ENCODE measurements at places on chromosomes 3 and 15.

DNA sequence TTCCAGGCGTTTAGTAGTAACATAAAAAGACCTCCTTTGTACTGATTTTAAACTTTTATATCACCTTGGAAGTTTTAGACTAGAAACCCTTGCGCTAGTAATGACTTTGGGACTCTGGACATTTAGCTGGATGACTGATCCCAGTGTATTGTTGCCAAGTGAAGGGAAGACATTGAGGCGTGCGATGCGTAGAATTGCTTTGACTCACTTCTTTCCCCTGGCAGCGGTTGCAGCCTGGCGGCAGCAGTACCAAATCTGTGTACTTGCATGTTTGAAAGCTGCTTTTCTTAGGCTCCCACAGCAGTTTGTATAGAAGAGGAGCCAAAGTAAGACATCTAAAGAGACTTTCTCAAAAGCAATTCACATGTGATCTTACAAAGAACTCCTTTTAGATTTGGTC is 151.6 kb downstream of the BBX start:
- peak; percentile 11 for DNase-seq

DNA sequence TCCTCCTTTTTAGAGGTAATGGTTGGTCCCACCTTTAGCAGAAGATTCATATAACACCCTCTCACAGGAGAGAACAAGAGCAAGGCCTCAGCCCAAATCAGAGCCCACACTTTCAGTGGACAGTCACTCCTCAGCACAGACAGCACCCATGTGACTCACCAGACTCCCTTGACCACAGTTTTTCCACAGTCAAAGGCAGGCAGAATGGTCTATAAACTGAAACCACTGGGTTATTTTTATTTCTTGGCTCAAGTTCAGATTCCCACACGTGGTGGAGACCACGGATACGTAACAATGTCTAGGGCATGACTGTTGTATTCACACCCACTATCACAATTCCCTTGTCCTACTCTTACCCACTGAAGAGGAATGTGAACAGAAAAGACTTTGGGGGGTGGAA is 237.8 kb upstream of the UBE2E1 start:
- DNase-seq = no peak

DNA sequence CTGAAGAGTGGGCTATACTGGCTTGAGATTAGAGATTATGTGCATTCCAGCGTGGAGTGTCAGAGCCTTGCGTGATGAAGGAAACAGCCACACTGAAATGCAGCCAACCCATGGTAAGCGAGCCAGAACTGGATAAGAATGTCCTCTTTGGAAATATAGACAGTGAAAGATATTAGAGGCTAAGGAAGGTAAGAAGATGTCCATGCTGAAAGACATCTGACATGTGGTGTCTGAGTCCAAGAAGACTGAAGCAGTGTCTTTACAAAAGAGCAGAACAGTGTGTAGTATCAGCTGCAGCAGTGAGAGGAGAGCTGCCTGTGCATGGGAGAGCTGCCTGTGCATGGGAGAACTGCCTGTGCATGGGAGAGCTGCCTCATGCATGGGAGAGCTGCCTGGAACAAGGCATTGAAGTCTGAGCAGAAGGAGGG is 672.2 kb downstream of the DIPK2A start:
- no peak for DNase-seq

DNA sequence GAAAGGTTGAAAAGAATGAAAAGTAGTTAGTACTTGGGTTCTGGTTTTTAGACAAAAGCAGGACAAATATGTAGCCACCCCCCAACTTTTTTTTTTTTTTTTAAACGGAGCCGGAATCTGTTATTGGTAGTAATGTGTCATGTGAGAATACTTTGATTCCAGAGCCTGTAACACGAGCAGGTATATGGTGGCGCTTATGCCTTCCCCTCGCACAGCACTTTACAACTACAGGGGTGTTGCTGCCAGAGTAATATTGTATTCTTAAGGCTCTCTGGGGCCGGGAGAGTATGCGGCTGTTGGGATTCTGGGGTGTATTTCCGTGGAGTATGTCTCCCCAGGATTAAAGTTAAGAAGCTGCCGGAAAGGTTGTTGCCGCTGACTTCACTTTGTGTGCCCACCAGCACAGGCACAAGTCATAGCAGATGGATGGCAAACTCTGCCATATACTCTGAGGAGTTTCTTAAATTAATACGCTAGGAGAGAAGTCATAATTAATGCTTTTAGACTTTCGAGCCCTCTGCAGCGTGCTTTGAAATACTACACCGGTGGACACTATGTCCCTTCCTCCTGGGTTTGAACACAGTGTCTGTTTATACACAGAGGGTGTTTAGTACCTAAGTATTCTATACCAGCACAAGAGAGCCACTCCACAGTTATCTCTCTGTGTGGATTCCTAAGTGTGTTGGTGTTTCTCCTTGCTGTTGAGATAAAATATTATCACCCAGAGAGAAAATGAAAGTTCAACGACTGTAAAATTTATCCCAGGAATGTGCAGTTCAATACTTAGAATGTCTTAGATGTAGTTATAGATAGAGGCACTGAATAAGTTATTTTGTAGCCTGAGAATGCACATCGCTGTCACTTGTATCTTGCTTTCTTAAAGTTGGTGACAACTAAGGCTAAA is 1.4 kb downstream of the MBNL1 start:
- no peak for DNase-seq

GRCh38 chr15:94027581-94027980 is 203.8 kb upstream of the MCTP2 start:
- no peak for DNase-seq

DNA sequence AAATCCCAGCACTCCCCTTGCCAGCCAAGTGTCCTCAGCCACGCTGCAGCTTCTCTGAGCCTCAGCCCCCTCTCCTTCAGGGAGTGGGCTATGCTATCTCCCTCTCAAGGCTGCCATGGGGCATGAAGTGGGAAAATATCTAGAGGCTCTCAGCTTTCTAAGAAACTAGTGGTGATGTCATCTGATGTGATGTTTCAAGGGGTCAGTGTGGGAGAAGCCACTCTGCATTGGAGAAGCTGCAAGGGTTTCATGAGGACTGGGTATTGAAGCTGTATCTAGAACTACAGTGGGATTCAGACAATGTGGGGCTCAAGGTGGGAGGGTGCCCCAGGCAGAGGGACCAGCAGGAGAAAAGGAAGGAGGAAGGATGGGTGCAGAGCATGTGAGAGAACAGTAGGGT is 210.2 kb downstream of the TLE3 start:
- DNase-seq = no peak

DNA sequence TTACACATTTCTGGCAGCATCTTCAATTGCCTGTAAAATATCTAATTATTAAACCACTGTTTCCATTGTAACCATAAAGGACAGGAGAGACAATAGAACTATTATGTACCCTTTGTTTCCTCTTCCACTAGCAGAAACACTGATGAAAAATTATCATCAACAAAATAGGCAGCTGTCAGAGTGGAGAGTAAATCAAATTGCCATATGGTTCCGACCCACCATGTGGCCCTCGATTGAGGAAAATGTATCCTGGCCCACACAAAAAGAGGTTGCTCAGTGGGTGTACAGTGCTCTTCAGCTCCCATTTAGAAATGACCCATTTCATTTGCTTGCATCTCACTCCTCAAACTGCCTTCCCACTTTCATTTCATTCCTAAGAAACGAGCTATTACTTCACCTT is 570.6 kb upstream of the UBE2E2 start:
- DNase-seq = no peak

GRCh38 chr3:76570436-76571057 is 469.4 kb upstream of the ROBO2 start:
- no peak for DNase-seq

GRCh38 chr15:95304151-95304946 is 1026.2 kb upstream of the NR2F2 start:
- DNase-seq = no peak

Data from nucleus accumbens (tissue), 56 donors.